ENCODE measurements at places on chromosomes 12 and 14. TPM values are rescaled to one million over a fixed set of nuclear protein-coding genes. Genes with fewer than 3 reads are reported as not detected.

The OAS2 gene
- 0.30 TPM for total RNA-seq

- H3K4me3 ChIP-seq, result peak overlapping the region; percentile 89
- H3K4me1 ChIP-seq, result peaks cover 74% of the 10 kb centered on the region
- H3K27ac ChIP-seq, result peak overlapping the region; percentile 99
- DNase-seq, result no peak
- peaks cover 29% of the 10 kb centered on the region for H3K36me3 ChIP-seq
Measured at GRCh38 chr14:68791902-68792677, 777 bp downstream of the ZFP36L1 start.

DNA sequence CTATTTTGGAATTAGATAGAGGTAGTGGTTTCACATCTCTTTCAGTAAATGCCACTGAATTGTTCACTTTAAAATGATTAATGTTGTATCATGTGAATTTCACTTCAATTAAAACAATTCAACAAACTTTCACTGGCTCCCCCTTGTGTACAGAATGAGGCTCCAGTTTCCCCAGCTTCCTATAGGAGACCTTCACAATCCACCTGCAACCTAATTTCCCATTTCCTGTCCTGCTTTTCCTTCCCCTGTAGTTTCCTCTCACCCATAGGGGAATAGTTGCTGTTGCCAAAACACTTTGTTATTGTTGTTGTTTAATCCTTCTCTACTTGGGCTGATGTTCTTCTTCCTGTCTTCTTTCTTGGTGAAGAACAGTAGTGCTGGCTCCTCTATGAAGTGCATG, 59.8 kb downstream of the NPAS3 start:
- DNase-seq, result no peak
- H3K27me3 ChIP-seq, result no peaks in the 10 kb centered on the region
- H3K36me3 ChIP-seq, result no peaks in the 10 kb centered on the region
- no peak overlapping the region for H3K4me3 ChIP-seq
- no peaks in the 10 kb centered on the region for H3K4me1 ChIP-seq
- no peak overlapping the region for H3K27ac ChIP-seq

DNA sequence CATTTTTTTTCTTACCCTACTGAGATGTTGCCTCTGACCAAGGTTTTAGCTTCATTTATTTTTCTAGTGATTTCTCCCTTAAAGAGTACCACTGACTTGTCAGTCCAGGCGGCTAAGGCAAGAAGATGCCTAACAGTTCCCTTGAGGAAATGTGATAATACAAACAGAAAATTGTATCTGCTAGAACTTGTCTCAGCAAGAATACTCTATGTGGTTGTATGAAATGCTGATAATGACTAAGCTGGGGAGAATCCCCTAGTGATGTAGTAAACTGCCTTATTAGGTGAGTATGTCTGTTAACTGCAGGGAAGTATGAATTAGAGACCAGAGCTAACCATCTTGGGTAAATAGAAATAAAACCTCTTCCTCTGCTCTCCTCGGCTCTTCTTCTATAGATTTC, 6.7 kb downstream of the C12orf54 start:
- no peak overlapping the region for H3K4me3 ChIP-seq
- H3K4me1 ChIP-seq, result no peaks in the 10 kb centered on the region
